Hepatocyte (in vitro differentiated cells): ENCODE measurements at places on chromosomes 3 and 15. TPM values are rescaled to one million over a fixed set of nuclear protein-coding genes. Genes with fewer than 3 reads are reported as not detected.

- peak; percentile 44 for DNase-seq
Observed at GRCh38 chr15:93028632-93029213, 60.3 kb downstream of the RGMA start.

- no peak for DNase-seq
Observed at GRCh38 chr15:98866511-98866910, 141.1 kb downstream of the PGPEP1L start.

GRCh38 chr15:23384371-23384770 lies 29.8 kb downstream of the GOLGA8S start:
- no peak for DNase-seq

Gene CEP19
- 3.2 and 3.8 TPM in 2 replicates for total RNA-seq

- DNase-seq: peak; percentile 52
Observed at GRCh38 chr3:72288955-72289691, 504.2 kb upstream of the PROK2 start.

Gene PPM1L
- total RNA-seq: 13.1 and 13.6 TPM in 2 replicates

DNA sequence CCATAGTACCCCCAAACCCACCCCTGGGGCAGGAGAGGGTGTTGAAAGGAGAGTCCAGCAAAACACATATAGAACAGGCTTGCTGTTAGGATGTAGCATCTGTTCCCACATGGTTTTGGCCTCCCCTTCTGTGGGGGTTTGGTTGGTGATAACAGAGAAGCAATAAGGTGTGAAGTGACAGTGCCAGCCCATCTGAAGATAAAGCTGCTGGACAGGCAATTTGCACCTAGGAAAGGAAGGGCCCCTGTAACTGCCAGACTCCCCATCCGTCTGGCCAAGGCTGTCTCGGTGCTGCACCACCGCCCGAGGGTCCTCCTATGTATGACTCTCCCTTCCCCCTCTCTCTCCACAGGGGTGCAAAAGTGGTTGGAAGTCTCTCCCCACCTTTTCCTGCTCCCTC lies 94.5 kb upstream of the OXTR start:
- no peak for DNase-seq

- DNase-seq: no peak
Observed at GRCh38 chr3:105747060-105747541, 121.7 kb downstream of the CBLB start.
